ENCODE measurements at places on chromosomes 6 and 20. TPM values are rescaled to one million over a fixed set of nuclear protein-coding genes. Genes with fewer than 3 reads are reported as not detected.

MATN4 gene
- polyA plus RNA-seq = 0.08 TPM

SAMD5 gene
- 0.79 TPM for polyA plus RNA-seq

KIF25 gene
- 0.49 TPM for polyA plus RNA-seq

SGK2 gene
- 11.8 TPM for polyA plus RNA-seq

CST2 gene
- polyA plus RNA-seq = not detected

Data from A549 (cell line).